ENCODE measurements at places on chromosomes 12 and 14.

GRCh38 chr14:105480807-105481801 is 5.6 kb upstream of the CRIP1 start:
- peak; percentile 97 for DNase-seq

GRCh38 chr12:93733358-93733757 is 56.2 kb downstream of the CRADD start:
- no peak for DNase-seq

DNA sequence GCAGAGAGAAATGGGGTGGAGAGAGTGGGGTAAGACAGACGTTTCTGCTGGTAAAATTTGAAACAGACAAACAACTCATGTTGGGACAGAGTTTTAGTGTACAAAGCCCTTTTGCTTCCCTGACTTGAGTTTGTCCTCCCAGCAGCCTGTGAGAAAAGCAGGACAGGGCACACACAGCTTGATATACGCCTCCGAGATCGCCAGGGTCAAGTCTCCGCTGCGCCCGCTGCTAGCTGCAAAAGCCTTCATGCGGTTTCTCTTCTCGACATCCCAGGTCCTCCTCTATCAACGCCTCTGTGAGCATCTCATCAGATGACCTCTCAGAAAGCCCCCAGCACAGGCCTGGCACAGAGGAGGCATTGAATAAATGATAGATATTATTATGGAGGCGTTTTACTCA is 9.4 kb upstream of the BCL11B start:
- peak; percentile 39 for DNase-seq

DNA sequence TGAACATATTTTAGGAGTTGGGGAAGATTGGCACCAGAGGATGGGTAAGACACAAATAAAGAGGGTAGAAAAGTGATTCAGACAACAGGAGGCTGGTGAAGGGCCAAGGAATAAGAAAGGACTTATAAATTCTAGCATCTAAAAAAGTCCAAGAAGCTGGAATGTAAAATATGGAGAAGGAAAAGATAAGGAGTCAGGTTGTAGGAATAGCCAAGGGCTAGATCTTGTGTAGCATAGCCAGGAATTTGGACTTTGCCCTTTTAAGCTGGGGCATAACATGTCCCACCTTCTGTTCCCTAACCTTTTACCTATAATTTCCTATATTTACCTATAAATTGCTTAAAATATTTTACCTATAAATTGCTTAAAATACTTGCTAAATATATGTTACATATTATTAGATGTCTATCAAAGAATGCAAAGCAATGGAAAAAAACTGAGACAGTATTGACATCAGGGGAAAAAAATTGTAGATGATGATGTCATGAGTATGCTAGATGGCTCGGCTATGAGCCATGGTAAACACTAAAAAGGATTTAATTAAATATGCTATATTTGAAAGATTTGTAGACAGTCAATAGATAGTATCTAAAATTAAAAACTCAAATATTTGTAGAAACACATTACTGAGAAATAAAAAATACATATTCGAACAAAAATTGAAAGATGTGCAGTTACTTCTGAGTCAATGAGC is 99.7 kb upstream of the PLEKHG7 start:
- DNase-seq = no peak

GRCh38 chr12:128009108-128009507 is 257.9 kb upstream of the TMEM132C start:
- DNase-seq = no peak

Data from activated CD4-positive, alpha-beta T cell treated with anti-CD3 and anti-CD28 coated beads, Interleukin-2, amount 10 ng/mL, durations not matched to agents 24 days and 14 days (primary cell).